ENCODE measurements at places on chromosomes 16 and 17.

- DNase-seq = no peak
These were observed 59.3 kb downstream of the JPH3 start for GRCh38 chr16:87661561-87661960.

DNA sequence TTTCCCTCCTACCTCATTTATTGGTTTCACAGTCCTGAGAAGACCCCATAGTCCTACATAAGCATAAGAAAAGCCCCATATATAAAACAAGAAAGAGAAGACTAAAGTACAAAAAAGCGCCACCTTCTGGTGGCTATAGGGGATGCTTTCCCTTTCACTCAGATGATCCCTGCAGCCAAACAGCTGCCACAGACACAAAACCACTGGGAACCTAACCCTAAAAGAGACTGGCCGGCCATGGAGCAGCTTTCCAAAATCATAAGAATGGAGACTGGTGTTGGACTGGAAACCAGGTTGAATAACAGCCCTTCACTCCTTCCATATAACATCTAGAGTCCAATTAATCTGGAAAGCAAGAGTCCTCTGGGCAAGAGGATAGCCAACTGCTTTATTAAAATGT lies 11.4 kb downstream of the DYNC1LI2 start:
- DNase-seq = no peak

- DNase-seq = no peak
These were observed 2.4 kb upstream of the CISD3 start for GRCh38 chr17:38727736-38728135.

GRCh38 chr17:45225051-45225700 lies 3.5 kb downstream of the FMNL1 start:
- DNase-seq = no peak

DNA sequence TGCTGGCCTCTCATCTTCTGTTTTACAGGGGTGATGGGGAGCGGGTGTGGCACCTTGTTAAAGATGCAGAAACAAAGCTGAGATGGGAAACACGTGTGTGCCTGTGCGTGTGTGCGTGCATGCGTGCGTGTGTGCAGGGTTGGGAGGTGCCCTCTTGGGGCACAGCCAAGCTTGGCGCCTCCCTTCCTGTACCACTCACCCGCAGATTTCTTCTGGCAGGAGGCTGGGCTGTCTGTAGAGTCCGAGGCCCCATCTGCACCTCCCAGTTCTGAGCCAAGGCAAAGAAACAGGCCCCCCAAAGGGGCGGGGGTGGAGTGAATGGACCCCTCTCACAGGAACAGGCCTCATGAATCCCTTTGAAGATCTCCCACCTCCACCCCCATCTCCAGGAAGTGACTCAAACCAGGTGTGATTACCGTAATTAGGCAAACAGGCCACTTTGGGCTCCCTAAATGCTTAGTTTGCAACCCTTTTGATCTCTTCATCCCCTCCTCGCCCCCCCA lies 20.9 kb downstream of the TNS4 start:
- no peak for DNase-seq

- no peak for DNase-seq
These were observed 26.6 kb upstream of the OR1F1 start for GRCh38 chr16:3161235-3162018.

GRCh38 chr17:57636985-57637665 lies 108.0 kb downstream of the CCDC182 start:
- no peak for DNase-seq

- DNase-seq = no peak
These were observed 1.0 kb downstream of the CX3CL1 start for GRCh38 chr16:57373117-57373947.

DNA sequence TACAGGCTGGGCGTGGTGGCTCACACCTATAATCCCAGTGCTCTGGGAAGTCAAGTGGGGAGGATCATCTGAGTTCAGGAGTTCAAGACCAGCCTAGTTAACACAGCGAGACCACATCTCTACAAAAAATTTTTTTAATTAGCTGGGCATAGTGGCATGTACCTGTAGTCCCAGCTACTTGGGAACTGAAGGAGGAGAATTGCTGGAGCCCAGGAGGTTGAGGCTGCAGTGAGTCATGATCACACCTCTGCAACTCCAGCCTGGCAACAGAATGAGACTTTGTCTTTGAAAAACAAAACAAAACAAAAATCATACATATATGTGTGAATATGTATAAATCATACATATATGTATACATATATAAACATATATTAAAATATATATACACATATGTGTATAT lies 54.1 kb upstream of the MARCHF10 start:
- no peak for DNase-seq

DNA sequence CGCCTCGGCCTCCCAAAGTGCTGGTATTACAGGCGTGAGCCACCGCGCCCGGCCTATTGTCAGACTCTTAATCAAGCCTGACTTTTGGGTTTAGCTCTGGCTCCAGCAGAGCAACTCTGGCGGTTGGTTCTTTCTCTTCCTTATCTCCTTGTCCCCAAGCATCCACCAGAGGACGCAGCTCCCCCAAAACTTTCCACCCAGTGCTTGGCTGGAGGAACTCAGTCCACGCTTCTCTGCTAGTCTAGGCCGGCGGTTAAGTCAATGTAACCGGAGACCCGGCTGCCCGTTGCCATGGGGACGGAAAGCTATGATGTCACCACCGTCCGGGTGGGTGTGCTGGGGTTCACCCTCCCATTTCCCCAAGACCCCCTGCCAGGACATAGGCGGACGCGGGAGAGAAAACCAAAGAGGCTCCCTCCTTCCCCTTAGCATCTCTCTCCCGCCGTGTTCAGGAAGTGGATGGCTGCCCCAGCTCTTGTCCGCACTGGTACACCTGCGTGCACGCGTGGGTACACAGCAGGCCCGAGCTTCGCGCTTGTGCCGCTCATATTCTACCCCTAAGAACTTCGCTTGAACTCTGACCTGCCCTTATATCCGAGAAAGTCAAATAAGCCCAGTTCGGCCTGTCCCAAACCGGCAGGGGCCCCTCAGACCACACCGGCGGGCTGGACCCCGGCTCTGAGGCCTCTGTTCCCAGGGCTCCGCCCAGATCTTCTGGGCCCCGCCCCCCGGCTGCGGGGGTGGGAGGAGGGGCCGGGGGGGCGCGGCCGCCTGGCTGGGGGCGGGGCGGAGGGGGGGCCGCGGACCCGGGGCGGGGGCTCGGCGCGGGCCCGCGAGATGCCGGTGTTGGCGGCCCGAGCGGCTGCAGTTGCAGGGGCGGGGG lies at the start of gene RND2:
TSS of gene RND2 (plus strand) at position 825 of the 883 bp plus-strand sequence. CDS start 117 bp downstream, outside the sequence.
- DNase-seq = peak; percentile 93

DNA sequence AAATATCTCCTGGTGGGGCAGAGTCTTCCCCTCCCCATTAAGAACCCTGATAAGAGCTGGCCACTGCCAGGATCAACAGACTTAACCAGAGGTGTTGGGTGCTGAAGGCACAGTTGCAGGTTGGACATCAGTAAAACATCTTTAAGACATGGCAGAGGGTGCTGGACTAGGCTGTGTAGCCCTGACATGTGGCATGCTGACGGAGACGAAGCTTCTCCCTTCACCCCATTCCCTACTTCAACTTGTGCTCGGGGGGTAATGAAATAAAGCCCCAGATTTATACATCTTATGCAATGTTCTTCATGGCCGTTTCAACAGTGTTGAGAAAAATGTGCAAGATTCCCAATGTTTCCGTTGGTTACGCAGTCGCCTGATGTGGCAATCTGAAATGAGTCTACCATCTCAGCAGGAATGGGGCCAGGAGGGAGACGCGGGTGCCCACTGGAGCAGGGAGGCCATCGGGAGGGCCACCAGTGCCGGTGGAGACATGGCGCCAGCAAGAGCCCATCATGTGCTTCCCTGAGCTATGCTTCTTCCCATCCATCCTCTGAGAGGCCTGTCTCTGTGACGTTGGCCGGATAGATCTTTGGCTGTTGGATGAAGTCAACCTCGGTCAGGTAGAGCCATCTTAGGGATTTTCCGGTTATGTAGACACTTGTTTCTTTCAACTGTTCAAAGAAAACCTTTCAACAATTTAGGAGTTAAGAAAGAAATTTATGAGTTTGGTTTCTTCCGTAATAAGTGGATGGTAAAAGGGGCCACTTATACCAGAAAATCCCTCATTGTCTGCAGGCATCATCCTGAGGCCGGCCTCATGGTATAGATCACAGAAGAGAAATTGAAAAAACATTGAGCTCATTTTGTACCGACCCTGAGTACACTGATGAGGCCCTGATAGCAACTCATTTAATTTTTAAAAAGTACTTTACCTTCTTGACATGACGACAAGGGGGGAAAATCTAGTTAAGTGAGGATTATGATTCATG lies 6.4 kb downstream of the IRF8 start:
- no peak for DNase-seq

DNA sequence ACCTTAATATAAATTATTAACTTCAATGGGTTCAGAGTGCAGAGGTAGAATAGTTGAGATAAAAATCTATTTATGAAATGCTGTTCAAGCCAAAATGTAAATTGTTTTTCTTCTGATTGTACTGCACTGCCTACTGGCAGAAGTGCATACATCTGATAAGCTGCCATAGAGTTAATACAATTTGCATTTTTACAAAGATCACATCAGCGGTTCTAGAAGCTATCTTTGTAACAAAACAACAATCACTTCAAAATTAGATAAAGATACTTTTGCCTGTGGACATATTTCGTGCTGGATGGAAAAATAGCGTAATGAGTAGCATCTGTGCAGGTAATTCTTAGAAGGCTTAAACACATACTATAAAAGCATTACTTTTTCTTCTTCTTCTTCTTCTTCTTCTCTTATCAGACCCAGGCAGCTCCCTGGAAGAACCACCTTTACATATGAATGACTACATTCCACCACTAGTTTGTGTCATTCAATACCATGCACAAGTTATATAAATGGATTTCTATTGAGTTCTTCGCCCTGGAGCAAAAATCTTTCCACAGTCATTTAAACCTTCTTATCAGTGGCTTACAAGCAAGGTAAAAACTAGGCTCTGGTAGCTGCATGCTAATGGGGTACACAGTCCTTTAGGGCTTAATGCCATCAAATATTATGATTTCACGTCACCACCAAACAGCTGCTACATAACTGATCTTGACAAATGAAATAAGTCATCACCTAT lies 47.0 kb downstream of the SYNRG start:
- DNase-seq = no peak

GRCh38 chr16:49603956-49604355 lies 230.4 kb downstream of the C16orf78 start:
- DNase-seq = no peak

DNA sequence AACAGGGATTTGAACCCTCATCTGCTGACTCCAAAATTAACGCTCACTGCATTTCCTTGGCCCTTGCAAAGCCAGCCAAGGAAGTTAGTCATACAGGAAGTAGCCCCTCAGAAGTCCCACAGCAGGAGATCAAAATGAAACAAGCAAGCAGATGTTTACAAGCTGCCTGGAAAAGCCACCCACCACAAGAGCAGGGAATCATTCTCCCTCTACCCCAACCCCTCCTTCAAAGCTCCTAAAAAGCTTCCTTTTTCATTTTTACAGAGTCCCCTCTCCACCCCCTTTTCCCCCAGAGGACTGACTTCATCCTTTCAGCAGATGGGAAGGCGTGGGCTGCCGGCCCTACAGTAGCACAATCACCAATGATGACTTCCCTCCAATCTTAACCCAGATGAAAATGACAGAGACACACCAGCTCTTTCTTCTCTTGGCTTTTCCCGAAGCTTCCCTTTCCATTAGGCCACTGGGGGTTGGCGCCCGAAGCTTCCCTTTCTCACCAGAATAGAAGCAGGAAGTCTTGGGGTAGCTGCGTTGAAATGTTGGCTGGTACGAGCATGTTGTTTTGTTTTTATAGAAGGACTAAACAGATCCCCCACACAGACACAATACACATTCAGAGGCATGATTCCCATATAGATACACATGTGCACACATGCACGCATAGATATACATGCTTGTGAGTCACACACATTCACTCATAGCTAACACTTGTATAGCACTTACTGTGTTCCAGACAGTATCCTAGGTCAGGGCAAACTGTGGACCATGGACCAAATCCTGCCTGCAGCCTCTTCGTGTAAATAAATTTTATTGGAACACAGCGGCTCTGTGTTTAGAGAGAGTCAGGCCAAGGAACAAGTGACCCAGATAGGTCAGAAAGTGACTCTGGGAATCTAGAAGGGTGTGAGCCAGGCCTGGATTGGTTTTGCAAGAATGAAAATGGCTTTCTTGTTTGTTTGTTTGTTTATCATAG lies 17.4 kb downstream of the ITPRIPL2 start:
- DNase-seq = peak; percentile 24

DNA sequence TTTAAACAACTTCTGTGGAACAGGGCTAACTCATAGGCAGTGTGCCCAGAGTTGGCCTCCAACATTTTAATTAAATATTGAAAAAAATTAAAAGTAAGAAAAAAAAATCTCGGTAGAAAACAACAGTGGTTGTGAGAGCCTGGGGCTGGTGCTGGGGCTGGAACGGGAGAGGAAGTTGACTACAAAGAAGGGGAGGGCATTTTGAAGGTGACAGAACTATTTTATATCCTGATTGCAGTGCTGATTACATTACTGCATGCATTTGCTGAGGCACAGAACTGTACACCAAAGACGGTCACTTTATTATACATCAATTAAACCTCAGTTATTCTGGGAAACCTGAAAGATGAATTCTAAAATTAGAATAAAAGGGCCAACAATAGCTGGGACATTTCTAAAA lies 142.5 kb downstream of the PARN start:
- no peak for DNase-seq

GRCh38 chr16:53111078-53111791 lies 56.4 kb downstream of the CHD9 start:
- no peak for DNase-seq

- no peak for DNase-seq
These were observed 99.6 kb downstream of the SPACA3 start for GRCh38 chr17:33091271-33091670.

DNA sequence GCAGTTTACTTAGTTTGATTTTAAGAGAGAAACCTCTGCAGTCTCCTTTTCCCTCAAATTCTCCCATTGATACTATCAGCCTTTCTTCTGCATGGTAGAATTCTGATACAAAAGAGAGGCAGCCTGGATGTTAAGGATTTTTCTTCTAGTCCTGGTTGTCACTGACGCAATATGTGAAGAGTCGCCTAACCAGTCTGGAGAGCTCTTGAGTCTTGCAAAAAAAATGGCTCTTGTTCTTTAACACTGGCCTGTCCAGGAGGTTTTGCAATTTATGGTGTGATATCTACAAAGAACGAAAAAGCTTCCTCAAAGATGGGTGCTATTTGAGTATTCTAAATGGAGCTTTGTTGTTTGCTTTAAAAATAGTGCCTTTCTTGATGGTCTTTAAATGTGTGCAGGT lies 28.9 kb downstream of the COX10 start:
- peak; percentile 53 for DNase-seq

DNA sequence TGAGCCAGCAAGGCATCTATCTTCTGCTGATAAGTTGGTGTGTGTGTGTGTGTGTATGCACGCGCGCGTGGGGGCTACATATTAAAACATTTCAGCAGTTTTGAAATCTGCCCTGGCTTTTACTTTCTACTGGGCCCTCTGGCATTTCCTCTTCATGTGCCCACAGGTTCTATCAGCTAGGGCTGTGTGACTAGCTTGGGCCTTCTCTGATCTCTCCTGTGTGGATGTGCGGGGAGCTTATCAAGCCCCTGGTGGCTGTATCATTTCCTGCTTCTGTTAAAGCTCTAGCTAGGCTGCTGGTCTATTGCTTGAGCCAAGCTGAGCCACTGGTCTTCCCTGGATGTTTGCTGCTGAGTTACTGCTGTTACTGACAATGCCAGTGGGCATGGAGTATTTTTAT lies 132.5 kb downstream of the AATF start:
- DNase-seq = no peak

GRCh38 chr16:67543582-67543981 lies 15.0 kb downstream of the RIPOR1 start:
- DNase-seq = no peak

GRCh38 chr16:27221576-27222248 lies 18.4 kb downstream of the KDM8 start:
- no peak for DNase-seq

Measured in DMS79 treated with DMSO at 0.1 percent for 48 hours (cell line).